ENCODE measurements at places on chromosomes 4 and X. TPM values are rescaled to one million over a fixed set of nuclear protein-coding genes. Genes with fewer than 3 reads are reported as not detected.

ARR3 gene
- total RNA-seq = not detected

- peaks cover 19% of the 10 kb centered on the region for H3K4me1 ChIP-seq
- no peaks in the 10 kb centered on the region for H3K36me3 ChIP-seq
- H3K4me3 ChIP-seq = no peak overlapping the region
- H3K27me3 ChIP-seq = no peaks in the 10 kb centered on the region
- DNase-seq = peak; percentile 30
- no peak overlapping the region for H3K27ac ChIP-seq
These were observed 24.2 kb downstream of the EPHA5 start for GRCh38 chr4:65646136-65646535.

DNA sequence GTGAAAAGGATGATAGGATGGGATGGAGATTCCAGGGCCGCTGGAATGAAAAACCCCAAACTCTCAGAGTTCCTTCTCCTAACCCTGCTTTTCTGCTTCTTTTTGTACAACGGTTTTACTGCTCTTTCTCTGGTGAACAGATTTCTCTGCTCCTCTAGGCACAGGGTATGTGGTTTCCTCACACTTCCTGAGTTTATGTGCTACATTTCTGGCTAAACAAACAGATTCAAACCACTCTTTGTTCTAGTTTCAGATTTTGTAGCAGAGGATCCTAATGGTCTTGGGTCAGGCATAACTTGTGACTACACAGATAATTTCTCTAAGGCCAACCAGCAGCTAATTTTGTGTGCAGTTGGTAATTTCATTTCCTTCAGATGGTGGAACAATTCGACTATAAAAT, 52.6 kb downstream of the OSTC start:
- H3K27me3 ChIP-seq = peaks cover 13% of the 10 kb centered on the region
- no peaks in the 10 kb centered on the region for H3K36me3 ChIP-seq
- H3K27ac ChIP-seq = no peak overlapping the region
- no peak for DNase-seq
- no peaks in the 10 kb centered on the region for H3K4me1 ChIP-seq

DNA sequence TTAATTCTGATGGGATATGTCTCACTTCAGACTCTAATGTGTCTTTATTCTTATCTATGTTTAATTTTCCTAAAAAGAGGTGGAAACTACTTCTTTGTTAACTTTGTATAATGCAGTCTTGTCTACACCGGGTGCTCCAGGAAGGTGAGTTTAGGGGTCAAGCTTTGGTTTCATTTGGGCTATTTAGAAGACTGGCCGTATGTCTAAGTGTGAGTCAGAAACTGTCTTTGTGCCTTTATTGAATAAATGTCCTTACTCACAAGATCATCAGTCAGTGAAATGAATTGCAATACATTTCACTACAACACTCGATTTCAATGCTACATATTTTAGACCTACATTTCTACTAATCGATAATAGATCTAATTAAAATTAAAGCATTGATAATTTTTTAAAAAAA, 56.2 kb downstream of the PROM1 start:
- H3K27ac ChIP-seq = no peak overlapping the region
- no peak overlapping the region for H3K4me3 ChIP-seq
- no peaks in the 10 kb centered on the region for H3K27me3 ChIP-seq
- DNase-seq = peak; percentile 48
- H3K4me1 ChIP-seq = peaks cover 38% of the 10 kb centered on the region

GRCh38 chr4:113636877-113637276, 124.7 kb downstream of the CAMK2D start:
- no peaks in the 10 kb centered on the region for H3K36me3 ChIP-seq
- no peak overlapping the region for H3K4me3 ChIP-seq
- DNase-seq = peak; percentile 88
- peaks cover 47% of the 10 kb centered on the region for H3K4me1 ChIP-seq

- DNase-seq = no peak
- peaks cover 39% of the 10 kb centered on the region for H3K27me3 ChIP-seq
- no peak overlapping the region for H3K27ac ChIP-seq
- H3K36me3 ChIP-seq = no peaks in the 10 kb centered on the region
- H3K4me1 ChIP-seq = no peaks in the 10 kb centered on the region
These were observed 206.7 kb upstream of the LEF1 start for GRCh38 chr4:108375434-108375833.

GRCh38 chr4:1644891-1645657, 39.0 kb downstream of the FAM53A start:
- no peak for DNase-seq
- no peaks in the 10 kb centered on the region for H3K4me1 ChIP-seq
- no peak overlapping the region for H3K27ac ChIP-seq
- H3K27me3 ChIP-seq = no peaks in the 10 kb centered on the region
- H3K4me3 ChIP-seq = no peak overlapping the region

- H3K27ac ChIP-seq = no peak overlapping the region
- no peak for DNase-seq
- H3K36me3 ChIP-seq = no peaks in the 10 kb centered on the region
- no peaks in the 10 kb centered on the region for H3K4me1 ChIP-seq
These were observed 57.8 kb upstream of the HELT start for GRCh38 chr4:184960505-184960971.

GRCh38 chrX:65528705-65529340, 5.8 kb downstream of the LAS1L start:
- H3K4me1 ChIP-seq = peaks cover 12% of the 10 kb centered on the region
- peaks cover 52% of the 10 kb centered on the region for H3K36me3 ChIP-seq
- no peak overlapping the region for H3K4me3 ChIP-seq
- H3K27ac ChIP-seq = no peak overlapping the region
- peak; percentile 61 for DNase-seq
- H3K27me3 ChIP-seq = no peaks in the 10 kb centered on the region

DNA sequence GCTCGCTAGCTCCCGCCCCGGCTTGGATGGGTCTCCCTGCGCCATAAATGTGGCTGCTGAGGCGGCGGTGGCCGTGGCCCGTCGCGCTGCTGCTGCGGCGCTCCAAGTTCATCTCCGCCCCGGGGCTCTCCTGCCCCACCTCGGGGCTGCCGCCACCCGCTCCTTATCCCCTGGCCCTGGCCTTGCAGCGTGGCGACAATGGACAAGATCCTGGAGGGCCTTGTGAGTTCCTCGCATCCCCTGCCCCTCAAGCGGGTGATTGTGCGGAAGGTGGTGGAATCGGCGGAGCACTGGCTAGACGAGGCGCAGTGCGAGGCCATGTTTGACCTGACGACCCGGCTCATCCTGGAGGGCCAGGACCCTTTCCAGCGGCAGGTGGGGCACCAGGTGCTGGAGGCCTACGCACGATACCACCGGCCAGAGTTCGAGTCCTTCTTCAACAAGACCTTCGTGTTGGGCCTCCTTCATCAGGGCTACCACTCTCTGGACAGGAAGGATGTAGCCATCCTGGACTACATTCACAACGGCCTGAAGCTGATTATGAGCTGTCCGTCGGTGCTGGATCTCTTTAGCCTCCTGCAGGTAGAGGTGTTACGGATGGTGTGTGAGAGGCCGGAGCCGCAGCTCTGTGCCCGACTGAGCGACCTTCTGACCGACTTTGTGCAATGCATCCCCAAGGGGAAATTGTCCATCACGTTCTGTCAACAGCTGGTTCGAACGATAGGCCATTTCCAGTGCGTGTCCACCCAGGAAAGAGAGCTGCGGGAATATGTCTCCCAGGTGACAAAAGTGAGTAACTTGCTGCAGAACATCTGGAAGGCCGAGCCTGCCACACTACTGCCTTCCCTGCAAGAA, 763 bp downstream of the USP38 start:
- H3K4me3 ChIP-seq = peak overlapping the region; percentile 94
- peaks cover 33% of the 10 kb centered on the region for H3K4me1 ChIP-seq
- peak overlapping the region; percentile 86 for H3K27ac ChIP-seq

- H3K27me3 ChIP-seq = no peaks in the 10 kb centered on the region
- no peaks in the 10 kb centered on the region for H3K36me3 ChIP-seq
- no peak for DNase-seq
These were observed 36.0 kb downstream of the SORBS2 start for GRCh38 chr4:185775792-185776555.
